ENCODE measurements at places on chromosomes 13 and 19.

GRCh38 chr13:67130444-67130843, 99.7 kb downstream of the PCDH9 start:
- DNase-seq = no peak

DNA sequence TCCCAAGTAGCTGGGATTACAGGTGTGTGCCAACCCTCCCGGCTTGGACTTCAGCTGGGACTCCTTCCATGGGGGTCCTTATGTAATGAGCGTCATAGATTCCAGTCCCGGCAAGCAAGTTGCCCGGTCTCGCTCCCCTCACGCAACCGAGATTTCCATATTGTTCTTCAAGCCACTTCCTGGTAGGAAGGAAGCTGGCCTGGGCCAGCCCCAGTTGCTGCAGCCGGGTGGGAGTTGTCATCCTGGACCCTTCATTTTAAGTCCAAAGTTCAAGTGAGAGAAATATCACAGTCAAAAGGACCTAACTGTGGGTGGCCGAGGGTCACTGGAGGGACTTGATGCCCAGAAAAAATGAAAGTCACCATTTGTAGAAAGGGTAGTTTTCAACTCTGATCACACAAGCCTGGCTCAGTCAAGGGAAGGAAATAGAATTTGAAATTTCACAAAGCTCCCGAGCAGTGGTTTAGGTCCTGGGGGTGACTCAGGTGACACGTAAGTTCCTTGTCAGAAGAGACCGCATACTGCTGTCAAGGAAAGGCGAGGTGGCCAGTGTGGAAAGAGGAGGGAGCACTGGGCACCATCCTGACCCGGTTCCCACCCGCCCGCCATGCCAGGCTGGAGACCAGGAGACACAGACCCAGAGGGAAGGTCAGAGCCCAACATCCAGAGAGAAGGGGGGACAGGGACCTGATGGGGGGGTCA, 5.3 kb downstream of the FGF21 start:
- DNase-seq = no peak

DNA sequence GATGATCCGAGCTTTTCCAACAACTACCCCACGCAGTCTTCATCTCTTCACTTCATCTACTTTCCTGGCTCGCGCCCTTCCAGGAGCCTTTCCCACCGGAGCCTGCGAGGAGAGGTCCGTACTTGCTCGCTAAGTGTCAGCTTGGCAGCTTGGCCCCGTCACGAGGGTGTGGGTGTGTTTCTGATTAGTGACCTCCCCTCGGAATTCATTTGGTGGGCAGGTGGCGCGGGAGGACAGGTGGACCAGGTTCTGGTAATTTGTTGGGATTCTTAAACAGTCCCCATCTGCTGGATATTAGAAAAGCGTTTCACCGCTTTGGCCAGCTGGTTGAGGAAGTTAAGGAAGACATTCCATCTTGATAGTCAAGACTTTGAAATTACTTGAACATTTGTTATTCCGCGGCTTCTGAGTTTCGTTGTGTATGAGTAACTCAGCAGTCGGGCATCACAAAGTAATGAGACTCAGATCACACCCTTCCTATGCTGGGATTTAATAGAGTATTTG, 515 bp downstream of the UFM1 start:
- no peak for DNase-seq

GRCh38 chr19:38389101-38389925, 816 bp downstream of the SPRED3 start:
- DNase-seq = no peak

- no peak for DNase-seq
Observed at GRCh38 chr13:29858231-29858630, 7.8 kb upstream of the UBL3 start.

- no peak for DNase-seq
Observed at GRCh38 chr19:41298348-41298964, 11.5 kb upstream of the CCDC97 start.

DNA sequence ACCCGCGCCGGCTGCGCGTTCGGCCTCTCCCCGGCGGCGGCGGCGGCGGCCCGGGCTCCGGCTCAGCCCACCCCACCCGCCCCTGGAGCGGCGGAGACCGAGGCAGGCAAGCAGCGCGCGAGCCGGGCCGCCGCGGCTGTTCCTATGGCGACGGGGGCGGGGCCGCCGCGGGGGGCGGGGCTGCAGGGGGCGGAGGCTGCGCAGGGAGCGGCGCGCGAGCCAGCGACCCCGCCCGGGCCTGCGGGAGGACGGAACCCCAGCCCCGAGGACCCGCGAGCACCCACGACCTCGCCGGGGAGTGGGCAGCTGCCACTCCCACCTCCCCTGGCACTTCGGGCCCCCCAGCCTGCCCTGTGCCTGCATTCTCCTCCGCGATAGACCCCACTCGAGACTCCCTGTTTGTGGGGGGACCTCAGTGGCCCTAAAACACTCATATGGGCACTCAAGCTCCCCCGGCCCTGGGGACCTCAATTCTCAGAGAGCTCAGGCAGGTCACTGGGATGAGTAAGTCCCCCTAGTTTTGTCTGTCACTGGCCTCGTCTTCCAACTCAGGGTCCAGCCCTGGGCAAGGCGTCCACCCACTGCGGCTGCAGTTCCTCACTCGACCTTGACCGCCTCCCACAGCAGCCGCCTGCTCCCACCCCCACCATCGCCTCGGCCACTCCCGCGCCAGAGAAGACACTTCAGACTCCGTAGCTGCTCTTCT, at the start of gene CTXN1:
Gene CTXN1, minus strand, starts transcription at position 115 of the 706 bp plus-strand sequence. CDS start 597 bp downstream, outside the sequence.
- no peak for DNase-seq

DNA sequence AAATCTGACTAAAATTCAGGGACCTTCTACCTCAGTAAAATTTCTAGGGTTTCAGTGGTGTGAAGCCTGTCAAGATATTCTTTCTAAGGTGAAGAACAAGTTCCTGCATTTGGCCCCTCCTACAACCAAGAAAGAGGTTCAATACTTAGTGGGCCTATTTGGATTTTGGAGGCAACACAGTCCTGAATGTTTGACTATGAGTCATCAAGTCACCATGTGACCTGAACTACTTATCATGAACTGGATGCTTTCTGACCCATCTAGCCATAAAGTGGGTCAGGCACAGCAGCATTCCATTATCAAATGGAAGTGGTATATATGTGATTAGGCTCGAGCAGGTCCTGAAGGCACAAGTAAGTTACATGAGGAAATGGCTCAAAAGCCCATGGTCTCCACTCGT, 163.0 kb upstream of the IRS2 start:
- no peak for DNase-seq

- no peak for DNase-seq
Observed at GRCh38 chr13:79353693-79354092, 52.4 kb downstream of the RBM26 start.

DNA sequence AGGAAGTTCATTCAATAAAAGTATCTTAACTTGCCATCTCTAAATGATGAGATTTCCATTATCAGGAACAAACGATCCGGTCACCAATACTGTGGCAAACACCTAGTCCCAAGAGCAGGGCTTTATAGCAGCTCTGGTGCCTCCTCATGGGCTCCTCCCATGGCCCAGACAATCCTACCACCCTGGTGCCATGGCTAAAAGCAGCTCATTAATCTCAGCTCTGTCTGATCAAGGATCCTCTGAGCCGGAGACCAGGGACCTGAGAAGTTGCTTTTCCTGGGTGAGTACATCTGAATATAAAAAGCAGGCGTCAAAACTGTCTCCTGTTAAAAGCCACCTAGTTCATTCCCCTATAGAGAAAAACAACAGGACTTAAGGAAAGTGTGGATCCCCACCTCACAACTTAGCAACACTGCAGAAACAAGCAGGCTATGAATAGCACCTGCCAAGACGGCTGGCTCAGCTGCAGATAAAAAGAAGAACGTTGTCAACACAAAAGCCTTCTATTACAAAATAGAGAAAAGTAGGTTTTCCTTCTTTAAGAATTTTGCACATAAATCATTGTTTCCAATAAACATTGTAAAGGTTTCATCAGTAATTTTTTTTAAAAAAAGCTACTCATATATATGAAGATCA, 30.3 kb downstream of the TSHZ3 start:
- DNase-seq = no peak

All from cortex of kidney (tissue), 1 donor.